ENCODE measurements at places on chromosomes 2 and 18.

DNA sequence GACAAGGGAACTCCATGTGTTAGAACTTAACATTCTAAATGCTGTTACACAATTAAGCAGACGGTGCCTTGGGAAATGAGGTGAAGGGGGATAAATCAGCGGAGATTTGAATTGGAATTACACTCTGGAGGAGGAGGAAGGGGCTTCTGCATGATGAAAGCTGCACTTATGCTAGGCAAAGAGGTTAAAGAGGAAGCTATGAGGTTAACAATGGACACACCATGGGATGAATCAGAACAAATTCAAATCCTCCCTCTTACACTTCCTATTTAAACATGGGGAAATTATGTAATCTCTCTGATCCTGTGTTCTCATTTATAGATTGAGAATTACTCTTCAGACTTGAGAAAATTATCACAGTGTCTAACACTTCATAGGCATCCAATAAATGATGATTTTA, 121.5 kb upstream of the SIX2 start:
- no peak overlapping the region for H3K27ac ChIP-seq
- DNase-seq = no peak
- H3K27me3 ChIP-seq = peaks cover 12% of the 10 kb centered on the region
- H3K4me1 ChIP-seq = no peaks in the 10 kb centered on the region

- H3K4me1 ChIP-seq = no peaks in the 10 kb centered on the region
- no peaks in the 10 kb centered on the region for H3K36me3 ChIP-seq
- peak; percentile 83 for DNase-seq
- no peaks in the 10 kb centered on the region for H3K27me3 ChIP-seq
- H3K27ac ChIP-seq = no peak overlapping the region
Measured at GRCh38 chr2:105526000-105526925, 127.4 kb upstream of the FHL2 start.

- peak; percentile 83 for DNase-seq
- peak overlapping the region; percentile 42 for H3K4me3 ChIP-seq
- no peaks in the 10 kb centered on the region for H3K27me3 ChIP-seq
- H3K4me1 ChIP-seq = peaks cover 20% of the 10 kb centered on the region
- no peaks in the 10 kb centered on the region for H3K36me3 ChIP-seq
Measured at GRCh38 chr18:21991886-21992285, 177.5 kb upstream of the GATA6 start.

DNA sequence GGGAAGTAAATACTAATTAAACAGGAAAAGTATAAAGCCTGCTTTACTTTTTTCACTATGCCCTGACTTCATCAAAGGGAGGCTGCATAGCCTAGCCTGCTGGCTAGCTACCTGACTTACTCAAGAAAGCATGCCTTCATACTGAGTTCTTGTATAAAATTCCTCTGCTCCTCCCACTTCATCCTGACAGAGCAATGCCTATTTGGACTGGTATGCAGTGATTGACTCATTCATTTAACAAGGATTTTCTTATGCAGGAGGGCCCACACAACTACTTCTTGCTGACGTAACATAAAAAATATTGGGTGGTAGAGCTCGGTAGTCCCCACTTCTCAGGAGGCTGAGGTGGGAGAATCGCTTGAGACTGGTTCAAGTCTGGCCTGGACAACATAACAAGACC, 70.5 kb downstream of the PRPF40A start:
- H3K36me3 ChIP-seq = peaks cover 85% of the 10 kb centered on the region
- H3K4me3 ChIP-seq = no peak overlapping the region

GRCh38 chr2:127320586-127321275, 26.8 kb upstream of the ERCC3 start:
- no peak overlapping the region for H3K4me3 ChIP-seq
- no peaks in the 10 kb centered on the region for H3K4me1 ChIP-seq
- H3K36me3 ChIP-seq = peaks cover 68% of the 10 kb centered on the region
- no peak overlapping the region for H3K27ac ChIP-seq
- no peak for DNase-seq

DNA sequence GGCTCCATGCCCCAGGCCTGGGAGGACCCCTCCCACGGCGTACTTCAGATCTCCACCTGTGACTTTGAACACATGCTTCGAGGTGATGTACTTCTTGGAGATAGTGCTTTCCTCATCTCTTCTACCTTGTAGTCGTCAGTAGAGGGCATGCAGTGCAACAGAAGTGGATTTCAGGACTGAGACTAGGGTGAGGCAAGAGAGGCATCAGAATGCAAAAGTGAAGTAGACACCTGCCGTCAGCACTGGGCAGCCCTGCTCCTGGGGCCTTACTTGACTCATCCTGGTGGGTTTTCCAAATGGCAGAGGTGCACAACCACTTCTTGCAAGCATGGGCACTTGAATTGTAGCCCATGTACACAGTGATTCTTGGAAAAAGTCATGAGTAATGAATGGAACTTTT, 258.8 kb downstream of the NEDD4L start:
- no peak overlapping the region for H3K27ac ChIP-seq
- no peaks in the 10 kb centered on the region for H3K36me3 ChIP-seq
- no peak overlapping the region for H3K4me3 ChIP-seq
- H3K27me3 ChIP-seq = no peaks in the 10 kb centered on the region
- no peaks in the 10 kb centered on the region for H3K4me1 ChIP-seq

GRCh38 chr2:188819792-188820191, 154.4 kb upstream of the COL3A1 start:
- H3K4me1 ChIP-seq = no peaks in the 10 kb centered on the region
- no peak overlapping the region for H3K27ac ChIP-seq
- no peaks in the 10 kb centered on the region for H3K36me3 ChIP-seq
- no peak for DNase-seq

DNA sequence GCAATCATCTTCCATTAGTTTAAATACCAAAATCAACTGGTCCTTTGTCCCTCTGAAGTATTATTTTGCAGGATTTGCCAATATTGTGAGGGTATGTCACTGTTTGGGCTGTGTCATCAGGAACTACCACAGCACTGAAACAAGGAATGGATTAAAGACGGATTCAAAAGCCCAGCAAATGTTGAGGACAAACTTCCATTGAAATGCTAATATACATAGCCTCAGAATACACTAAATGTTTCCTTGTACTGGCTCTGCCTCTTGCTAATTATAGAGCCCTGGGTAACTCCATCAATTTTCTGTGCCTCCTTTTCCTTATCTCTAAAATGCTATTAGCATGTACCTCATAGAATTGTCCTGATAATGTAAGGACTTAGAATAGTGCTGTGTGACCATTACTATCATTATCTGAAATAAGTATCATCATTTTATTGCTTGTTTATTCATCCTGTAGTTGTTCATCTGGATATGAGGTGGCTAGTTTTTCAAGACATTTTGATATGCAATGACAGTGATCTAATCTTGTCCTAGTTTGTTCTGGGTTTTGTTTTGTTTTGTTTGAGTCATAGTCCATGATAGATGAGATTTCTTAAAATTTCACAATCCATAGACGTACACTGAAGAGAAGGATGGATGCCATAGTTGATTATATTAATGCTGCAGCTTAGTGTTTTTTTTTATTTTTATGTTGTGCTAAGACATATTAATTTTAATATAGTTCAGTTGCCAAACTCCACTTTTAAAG, 333.4 kb upstream of the KCNH7 start:
- H3K27ac ChIP-seq = no peak overlapping the region
- no peaks in the 10 kb centered on the region for H3K4me1 ChIP-seq
- DNase-seq = no peak
- no peaks in the 10 kb centered on the region for H3K27me3 ChIP-seq
- no peak overlapping the region for H3K4me3 ChIP-seq

DNA sequence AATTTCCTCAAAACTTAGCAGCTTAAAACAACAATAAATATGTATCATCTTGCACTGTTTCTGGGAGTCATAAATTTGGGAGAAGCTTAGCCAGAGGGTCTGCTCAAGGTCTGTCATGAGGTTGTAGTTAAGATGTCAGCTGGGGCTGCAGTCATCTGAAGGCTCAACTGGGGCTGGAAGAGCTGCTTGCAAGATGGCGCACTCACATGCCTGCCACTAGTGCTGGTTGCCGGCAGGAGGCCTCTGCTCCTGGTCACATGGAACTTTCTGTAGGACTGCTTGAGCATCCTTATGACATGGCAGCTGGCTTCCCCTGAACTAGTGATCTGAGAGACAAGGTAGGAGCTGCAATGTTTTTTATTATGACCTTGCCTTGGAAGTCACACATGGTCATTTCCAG, 215.5 kb upstream of the HAAO start:
- H3K36me3 ChIP-seq = no peaks in the 10 kb centered on the region
- peaks cover 12% of the 10 kb centered on the region for H3K4me1 ChIP-seq
- peak; percentile 36 for DNase-seq
- no peak overlapping the region for H3K4me3 ChIP-seq
- no peak overlapping the region for H3K27ac ChIP-seq
- no peaks in the 10 kb centered on the region for H3K27me3 ChIP-seq

DNA sequence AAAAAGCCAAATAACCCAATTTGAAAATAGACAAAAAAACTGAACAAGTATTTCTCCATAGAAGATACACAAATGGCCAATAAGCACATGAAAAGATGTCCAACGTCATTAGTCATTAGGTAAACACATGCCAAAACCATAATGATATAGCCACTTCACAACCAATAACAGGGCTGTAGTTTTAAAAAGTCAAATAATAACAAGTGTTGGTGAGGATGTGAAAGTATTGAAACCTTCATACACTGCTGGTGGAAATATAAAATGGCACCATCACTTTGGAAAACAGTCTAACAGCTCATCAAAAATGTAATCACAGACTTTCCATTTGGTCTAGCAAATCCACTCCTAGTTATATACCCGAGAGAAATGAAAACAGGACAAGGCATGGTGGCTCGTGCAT, 144.2 kb upstream of the CYP1B1 start:
- H3K4me1 ChIP-seq = no peaks in the 10 kb centered on the region
- no peak overlapping the region for H3K27ac ChIP-seq
- H3K27me3 ChIP-seq = no peaks in the 10 kb centered on the region
- no peak overlapping the region for H3K4me3 ChIP-seq

DNA sequence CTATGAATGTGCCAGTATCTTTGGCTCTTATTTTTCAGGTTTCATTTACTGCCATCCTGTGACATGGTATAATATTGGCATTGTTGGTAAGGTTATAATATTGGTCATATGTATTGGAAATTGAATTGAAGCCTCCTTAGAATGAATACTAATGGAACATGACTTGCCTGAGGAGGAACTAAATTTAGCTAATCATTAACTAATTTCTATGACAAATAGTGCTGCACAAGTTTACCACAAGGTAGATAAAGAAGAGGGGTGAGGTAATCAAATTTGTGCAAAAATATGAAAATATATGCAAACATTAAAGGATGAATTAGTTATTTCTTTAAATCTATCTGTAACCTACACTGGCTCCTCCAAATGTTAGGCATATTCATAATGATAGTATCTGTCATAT, 43.2 kb upstream of the ORC2 start:
- H3K4me1 ChIP-seq = no peaks in the 10 kb centered on the region
- H3K36me3 ChIP-seq = peaks cover 45% of the 10 kb centered on the region
- no peak for DNase-seq
- no peak overlapping the region for H3K4me3 ChIP-seq
- no peaks in the 10 kb centered on the region for H3K27me3 ChIP-seq

DNA sequence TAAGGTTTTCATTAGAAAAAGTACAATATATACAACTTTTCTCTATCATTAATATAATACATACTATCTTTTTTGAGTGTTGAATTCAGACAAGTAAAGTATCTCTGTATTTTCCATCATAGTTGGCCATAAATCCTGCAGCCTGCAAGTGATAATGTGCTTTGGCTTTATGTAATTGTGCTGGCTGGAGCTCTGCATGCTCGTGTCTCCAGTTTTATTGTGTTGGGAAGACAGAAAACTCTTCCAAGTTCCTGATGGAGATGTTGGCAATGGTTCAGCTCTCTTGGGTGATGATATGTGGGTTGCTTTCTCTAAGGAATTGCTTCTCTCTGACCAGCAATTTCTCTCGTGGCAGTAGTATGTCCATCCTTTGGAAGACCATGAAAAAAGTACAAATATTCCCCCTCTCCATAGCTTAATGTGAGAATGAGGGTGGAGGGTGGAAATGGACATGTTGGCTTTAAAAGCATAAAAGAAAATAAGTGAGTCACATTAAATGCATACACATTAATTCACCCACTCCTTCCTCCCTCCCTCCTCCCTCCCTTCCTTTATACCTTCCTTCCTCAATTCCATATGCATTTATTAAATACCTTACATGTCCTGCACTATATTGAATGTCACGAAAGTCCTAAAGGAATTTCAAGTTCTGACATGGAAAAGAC, 344.2 kb downstream of the MTX2 start:
- no peak for DNase-seq
- no peaks in the 10 kb centered on the region for H3K36me3 ChIP-seq
- H3K27ac ChIP-seq = no peak overlapping the region
- no peak overlapping the region for H3K4me3 ChIP-seq
- no peaks in the 10 kb centered on the region for H3K27me3 ChIP-seq
- H3K4me1 ChIP-seq = peaks cover 4% of the 10 kb centered on the region

- no peaks in the 10 kb centered on the region for H3K36me3 ChIP-seq
- peak overlapping the region; percentile 16 for H3K4me3 ChIP-seq
- H3K27ac ChIP-seq = no peak overlapping the region
- DNase-seq = no peak
- no peaks in the 10 kb centered on the region for H3K4me1 ChIP-seq
- H3K27me3 ChIP-seq = no peaks in the 10 kb centered on the region
Measured at GRCh38 chr18:49394191-49394590, 66.3 kb downstream of the DYM start.

- H3K27me3 ChIP-seq = no peaks in the 10 kb centered on the region
- H3K27ac ChIP-seq = no peak overlapping the region
- no peak for DNase-seq
Measured at GRCh38 chr2:172053486-172053885, 31.8 kb upstream of the DLX1 start.

DNA sequence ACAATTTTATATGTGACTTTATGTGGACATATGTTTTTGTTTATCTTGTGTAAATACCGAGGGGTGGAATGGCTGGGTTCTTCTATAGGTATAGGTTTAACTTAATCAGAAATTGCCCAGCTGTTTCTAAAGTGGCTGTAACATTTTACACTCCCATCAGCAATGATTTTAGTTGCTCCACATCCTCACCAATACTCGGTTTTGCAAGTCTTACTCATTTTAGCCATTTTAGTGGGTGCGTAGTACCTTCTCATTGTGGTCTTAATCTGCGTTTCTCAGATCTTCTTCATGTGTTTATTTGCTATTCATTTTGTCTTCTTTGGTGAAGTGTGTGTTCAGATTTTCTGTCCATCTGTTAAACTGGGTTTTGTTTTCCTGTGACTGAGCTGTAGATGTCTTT, 95.4 kb upstream of the BCL2L11 start:
- no peak overlapping the region for H3K27ac ChIP-seq
- no peaks in the 10 kb centered on the region for H3K36me3 ChIP-seq
- no peak overlapping the region for H3K4me3 ChIP-seq

- peaks cover 83% of the 10 kb centered on the region for H3K36me3 ChIP-seq
- no peaks in the 10 kb centered on the region for H3K27me3 ChIP-seq
- no peaks in the 10 kb centered on the region for H3K4me1 ChIP-seq
- no peak overlapping the region for H3K4me3 ChIP-seq
- DNase-seq = no peak
Measured at GRCh38 chr2:275466-275865, 10.7 kb downstream of the ACP1 start.

- no peaks in the 10 kb centered on the region for H3K27me3 ChIP-seq
- no peaks in the 10 kb centered on the region for H3K36me3 ChIP-seq
- H3K4me3 ChIP-seq = no peak overlapping the region
- H3K4me1 ChIP-seq = no peaks in the 10 kb centered on the region
- no peak overlapping the region for H3K27ac ChIP-seq
Measured at GRCh38 chr2:89000235-89000634, 308.8 kb downstream of the RPIA start.

All from endodermal cell (in vitro differentiated cells).